ENCODE measurements at places on chromosomes 7 and 10.

- no peak for DNase-seq
Measured at GRCh38 chr10:29329420-29329819, 40.5 kb downstream of the LYZL1 start.

DNA sequence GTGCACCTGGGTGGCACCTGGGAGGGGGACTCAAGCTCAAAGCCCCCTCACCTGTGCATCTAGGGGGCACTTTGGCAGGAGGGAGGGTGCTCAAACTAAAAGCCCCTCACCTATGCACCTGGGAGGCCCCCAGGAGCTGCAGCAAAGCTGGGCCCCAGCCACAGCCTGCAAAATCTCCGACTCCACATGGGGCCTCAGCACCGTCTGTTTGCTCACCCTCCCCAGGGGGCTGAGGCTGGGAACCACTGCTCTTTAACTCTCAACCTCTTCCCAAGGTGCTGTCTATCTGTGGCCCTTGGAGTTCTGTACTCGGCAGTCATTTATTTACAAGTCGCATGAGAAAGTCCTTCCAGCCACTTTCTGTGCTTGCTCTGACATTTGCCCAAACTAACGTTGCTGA, 458.4 kb downstream of the DNAJB6 start:
- DNase-seq, result no peak

DNA sequence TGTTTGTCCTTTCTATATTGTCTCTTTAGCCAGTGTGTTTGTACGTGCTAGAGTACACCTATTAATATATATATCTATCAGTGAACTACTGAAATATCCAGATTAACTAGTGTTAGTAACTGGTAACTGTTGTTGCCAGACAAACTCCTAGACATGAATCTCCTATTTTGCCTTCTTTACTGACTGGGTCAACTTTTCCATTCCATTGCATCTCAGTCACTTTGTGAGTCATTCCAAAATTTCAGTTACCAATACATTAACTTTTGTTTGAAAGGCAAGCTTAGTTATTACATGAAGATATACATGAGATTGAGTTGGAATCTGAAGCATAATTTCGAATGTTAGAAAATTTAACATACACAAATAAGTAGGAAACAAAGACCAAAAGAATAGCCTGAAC, 51.4 kb downstream of the BTAF1 start:
- no peak for DNase-seq

GRCh38 chr7:2715341-2716231, 27.6 kb downstream of the AMZ1 start:
- peak; percentile 68 for DNase-seq

DNA sequence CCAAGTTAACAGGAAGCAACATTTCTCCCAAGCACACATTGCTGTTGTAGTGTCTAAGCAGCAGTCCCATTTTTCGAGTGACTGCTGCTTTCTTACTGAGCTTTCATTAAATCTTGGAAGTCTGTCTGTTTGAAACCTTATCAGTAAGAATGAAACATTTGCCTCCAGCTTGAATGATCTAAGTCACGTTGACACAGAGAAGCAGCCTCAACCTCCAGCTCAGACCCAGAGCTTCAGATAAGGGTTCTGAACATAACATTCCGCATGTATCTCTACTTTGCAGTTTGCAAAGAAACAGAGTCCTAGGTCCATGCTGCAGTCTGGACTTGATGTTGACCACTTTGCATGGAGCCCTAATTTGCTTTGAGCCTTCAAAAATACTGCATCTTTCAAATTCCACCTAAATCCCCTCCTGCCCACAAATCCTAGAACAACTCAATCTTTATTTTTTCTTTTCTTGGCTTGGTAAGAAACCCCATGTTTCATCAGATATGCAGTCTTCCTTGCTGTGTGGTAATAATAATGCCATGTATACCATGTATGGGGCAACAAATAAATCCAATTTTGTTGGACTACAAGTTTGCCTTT, 698.7 kb upstream of the IGFBP3 start:
- DNase-seq, result no peak

DNA sequence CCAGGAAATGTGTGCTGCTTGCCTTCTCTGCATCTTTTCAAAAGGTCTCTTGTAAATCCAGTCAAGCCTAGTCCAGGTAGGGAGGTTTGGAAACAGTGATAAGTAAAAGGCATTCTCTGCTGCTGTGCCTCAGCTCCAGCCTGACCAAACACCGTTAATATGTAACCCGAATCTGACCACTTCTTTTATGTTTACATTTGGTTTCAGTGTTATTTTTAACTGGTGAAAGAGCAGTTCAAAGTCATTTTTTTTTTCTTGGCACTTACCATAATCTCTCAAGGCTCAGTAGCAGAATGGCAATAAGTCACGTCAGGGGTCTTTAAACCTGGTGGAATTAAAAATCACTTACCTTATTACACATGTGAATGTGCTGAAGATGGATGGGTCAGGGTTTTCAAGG, 216.8 kb downstream of the PTEN start:
- DNase-seq, result no peak

DNA sequence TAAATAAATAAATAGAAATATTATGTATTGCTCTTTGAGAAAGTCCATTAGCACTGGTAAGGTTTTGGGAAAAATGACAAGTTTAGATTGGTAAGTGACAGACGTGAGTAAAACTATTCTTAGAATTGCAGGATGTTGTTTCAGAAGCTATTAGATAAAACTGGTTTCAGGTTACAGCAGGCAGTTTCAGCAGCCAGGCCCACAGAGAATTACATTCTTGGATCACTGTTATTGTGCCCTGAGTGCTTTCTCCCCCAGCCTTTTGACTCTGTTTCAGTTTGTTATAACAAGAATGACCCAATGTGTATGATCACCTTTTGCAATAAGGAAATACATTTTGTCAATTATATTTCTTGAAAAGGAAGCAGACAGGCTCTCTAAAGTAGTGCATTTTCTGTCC, 86.5 kb downstream of the DKK1 start:
- DNase-seq, result no peak

DNA sequence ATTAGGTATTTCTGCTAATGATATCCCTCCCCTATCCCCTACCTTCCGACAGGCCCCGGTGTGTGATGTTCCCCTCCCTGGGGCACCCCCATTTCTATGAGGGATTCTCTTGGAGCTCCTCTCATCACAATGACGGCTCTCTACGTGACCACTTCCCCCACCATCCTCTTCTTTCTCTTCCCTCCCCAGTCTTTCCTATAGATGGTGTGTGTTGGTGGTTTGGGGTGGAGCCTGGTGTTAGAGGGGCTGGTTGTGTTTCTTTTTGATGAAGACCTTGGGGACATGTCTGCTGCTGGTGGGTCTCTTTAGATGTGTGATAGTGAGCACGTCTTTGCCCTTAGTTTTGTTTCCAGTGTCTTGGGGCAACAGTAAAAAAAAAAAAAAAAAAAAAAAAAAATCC, 28.6 kb downstream of the RPS24 start:
- no peak for DNase-seq

- DNase-seq, result no peak
Measured at GRCh38 chr10:97356918-97357317, 22.4 kb upstream of the FRAT2 start.

DNA sequence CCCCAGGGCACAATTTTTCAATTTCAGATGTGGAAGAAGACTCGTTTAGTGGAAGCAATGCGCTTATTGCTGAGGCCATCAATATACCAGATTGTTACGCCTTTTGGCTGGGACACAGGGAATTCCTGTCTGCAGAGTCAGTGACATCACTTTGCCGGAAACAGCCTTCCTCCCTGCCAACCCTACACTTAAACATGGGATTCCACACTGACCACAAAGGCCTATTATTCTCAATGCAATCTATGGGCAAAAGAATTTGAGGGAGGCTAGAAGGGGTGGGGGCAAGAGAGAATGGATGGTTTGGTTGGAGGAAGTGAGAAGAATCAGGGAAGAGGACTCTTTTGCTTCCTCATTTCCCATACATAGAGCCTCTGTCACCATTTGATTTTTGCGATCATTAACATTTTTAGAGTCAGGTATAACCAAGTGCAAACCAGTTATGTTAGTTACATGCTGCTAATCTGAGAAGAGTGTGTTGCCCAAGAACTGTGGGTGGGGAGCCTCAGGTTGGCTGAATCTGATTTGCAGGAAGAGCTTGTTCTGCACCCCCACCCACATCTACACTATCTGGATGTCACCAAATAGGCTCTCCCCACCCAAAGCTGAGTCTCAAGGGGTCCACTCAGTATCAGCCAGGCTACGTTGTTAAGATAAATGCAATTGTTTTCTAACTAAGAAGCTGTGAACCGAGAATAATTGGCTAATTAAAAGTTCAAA, 58.2 kb downstream of the ENTPD1 start:
- DNase-seq, result no peak

- DNase-seq, result no peak
Measured at GRCh38 chr10:15320522-15321203, 50.4 kb downstream of the FAM171A1 start.

GRCh38 chr7:56287429-56288138, 171.4 kb upstream of the NUPR2 start:
- no peak for DNase-seq

DNA sequence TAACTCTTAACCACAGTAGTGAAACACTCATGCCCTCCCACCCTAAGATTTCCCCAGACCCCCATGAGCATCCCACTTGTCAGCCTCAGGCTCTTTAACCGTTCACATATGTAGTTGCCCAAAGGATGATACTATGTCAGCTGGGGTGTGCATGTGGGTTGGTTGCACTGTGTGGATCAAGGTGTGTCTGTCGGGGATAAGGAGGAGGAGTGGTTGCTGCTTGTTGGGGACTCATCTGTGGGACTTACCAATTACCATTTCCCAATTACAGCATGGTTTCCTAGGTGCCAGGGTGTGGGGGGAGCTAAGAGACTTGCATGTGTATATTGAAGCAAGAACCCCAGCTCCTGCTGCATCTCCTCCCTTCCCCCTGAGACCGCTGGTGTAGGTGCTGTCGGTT, 48.8 kb downstream of the CELF2 start:
- no peak for DNase-seq

DNA sequence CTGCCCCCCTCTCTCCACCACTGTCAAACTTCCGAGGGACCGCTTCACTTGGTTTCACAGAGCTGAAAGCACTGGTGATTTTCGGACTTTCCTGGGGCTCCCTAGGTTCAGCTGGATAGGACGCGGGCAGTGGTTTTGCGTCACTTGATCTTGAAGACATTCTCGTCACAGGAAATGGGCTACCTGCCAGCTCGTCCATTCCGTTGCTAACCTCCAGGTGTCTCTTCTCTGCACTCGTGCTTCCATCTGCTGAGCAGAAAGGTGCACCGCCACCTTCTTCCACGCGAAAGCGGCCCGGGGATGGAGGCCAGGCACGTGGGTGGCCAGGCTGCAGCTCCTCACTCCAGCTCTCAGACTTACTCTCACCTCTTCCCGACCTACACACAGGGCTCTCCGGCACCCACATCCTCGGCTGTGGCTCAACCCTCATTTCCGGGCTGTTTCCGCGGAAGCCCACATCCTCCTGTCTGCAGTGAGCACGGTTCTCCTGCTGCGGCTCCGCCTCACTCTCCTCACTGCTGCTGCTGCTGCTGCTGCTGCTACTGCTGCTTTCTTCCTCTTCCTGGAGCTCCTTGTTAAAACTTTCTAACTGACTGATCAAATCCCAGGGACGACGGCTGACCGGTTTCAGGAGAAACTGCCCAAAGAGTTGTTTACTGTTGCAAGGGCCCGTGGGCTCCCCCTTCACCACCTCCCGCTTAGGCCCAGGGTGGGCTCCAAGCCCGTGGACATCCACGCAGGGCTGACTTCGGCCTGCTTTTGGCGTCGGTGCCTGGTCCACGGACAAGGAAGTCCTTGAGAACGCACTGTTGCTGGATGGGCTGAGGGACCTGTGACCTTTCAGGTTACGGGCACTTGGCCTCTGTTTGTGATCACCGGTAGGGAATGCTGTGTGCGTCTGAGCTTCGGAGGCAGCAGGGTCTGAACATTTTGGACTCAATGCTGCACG, 32.1 kb downstream of the JCAD start:
- peak; percentile 87 for DNase-seq

- DNase-seq, result no peak
Measured at GRCh38 chr7:37234928-37235327, 213.7 kb downstream of the ELMO1 start.

DNA sequence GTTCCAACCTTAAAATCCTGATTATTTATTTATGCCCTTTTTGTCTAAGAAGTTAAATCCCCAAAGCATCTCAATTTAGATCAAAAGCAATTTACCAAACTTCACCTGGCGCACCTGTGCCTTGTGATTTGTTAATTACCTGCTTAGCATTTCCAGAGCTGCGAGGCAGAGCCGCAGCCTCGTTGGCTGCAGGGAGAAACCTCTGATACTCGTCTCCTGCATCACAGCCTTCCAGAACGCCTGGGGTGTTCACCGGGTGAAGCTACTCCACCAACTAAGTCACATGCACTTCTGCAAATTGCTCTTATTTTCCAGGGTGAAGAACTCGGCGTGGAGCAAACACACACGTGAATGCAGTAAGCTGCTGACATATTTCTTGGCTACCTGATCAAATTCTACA, 198.1 kb upstream of the RNF32 start:
- no peak for DNase-seq

- no peak for DNase-seq
Measured at GRCh38 chr10:129705676-129706075, 238.6 kb downstream of the MGMT start.

DNA sequence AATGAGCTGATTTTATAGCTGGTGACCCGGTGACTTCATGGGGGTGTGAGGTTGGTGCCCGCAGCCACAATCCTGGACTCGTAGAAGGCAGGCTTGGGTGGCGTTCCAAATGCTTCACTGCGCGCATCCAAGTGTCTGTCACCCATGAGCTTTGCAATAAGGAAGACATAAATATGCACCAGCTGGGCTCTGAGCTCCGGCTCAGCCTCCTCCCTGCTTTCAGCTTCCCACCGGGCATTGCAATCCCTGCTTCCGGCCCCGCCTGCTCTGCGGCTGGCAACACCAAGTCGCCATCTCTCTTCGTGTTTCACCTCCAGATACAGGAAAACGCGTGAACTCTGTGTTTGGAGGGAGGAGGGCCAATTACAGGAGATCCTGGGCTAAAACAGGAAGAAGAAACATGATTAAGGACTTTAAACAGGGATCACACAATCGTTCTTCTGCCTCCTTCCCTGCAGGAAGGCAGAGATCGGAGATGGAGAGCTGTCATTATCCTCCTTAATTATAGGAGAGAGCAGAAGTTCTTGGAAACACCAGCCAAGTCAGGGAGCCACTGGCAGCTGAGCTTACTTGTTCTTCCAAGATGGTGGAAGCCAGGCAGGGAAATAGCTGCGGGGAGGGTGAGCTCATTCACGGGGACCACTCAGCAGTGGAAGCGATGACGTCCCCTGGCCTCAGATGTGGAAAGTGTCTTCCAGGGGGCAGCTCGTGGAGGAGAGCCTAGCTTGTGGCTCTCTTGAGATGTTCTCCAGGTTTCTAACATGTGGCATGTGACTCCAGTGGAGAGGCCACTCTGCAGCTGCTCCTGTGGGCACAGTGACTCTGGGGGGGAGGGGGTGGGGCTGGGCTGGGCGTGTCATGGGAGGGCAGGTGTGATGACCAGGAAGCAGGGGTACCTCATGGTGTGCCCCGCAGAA, 134.9 kb downstream of the CAMK1D start:
- no peak for DNase-seq

GRCh38 chr10:102593074-102593803, 51.0 kb upstream of the TRIM8 start:
- no peak for DNase-seq

DNA sequence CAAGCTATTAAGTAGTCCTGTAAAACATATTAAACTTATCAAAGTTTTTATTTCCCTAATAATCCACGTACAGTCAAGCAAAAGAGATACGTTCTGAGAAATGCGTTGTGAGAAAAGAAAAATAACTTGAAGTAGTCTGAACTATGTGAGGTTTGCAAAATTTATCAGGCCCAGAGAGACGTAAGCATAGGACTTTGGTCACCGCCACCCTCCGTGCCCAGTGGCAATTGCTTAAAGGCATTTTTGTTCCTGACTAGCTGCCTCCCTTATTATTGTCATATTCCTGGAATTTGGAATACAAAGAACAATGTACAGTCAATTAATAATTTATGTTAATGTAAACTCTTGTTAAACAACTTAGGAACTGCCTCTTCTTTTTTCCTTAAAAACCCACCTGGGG, 22.8 kb downstream of the HIBADH start:
- no peak for DNase-seq
